Stromal cell of bone marrow (primary cell): ENCODE measurements at places on chromosomes 4 and X.

- DNase-seq, result no peak
Observed at GRCh38 chr4:113537628-113538027, 223.9 kb downstream of the CAMK2D start.

DNA sequence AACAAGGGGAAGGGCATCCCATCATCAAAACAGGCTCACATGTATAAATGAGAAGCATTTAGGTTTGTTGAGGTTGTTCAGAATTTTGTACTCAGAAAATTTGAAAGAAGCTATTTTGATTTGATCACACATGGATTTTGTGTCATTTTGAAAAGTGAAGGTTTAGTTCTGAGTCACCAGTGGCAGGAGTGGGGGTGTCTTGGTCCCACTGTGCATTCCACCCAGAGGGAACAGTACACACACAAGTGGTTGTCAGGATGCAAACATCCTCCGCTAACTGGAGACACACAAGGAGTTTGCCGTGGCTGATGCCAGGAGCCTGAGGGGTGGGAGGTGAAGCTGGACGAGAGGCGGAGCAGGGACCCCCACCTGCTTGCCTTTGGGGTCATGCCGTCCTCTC is 198.2 kb upstream of the PSAPL1 start:
- DNase-seq, result no peak

GRCh38 chr4:74967324-74967723 is 34.4 kb downstream of the PARM1 start:
- DNase-seq, result peak; percentile 1

- DNase-seq, result no peak
Observed at GRCh38 chr4:74618659-74619058, 173.7 kb downstream of the AREG start.

DNA sequence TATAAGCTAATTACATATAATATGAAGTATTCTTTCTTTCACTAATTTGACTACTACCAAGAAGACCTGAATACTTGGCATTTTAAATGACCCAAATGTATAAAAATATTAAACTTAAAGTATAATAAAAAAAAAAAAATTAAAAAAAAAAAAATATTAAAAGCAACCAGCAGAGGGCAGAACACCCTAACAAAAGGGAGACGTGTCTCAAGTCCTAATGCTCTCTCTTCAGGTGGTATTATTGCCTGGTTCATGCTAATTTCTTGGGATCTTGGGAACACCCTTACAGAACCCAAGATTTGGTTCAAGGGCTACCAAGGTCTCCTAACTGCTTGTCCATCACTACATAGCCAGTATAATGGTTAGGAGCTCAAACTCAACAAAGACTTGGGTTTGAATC is 754.8 kb downstream of the RAB28 start:
- peak; percentile 1 for DNase-seq

- DNase-seq, result no peak
Observed at GRCh38 chr4:7652451-7652881, 217.7 kb upstream of the PSAPL1 start.
